ENCODE measurements at places on chromosomes 2 and 18. TPM values are rescaled to one million over a fixed set of nuclear protein-coding genes. Genes with fewer than 3 reads are reported as not detected.

DNA sequence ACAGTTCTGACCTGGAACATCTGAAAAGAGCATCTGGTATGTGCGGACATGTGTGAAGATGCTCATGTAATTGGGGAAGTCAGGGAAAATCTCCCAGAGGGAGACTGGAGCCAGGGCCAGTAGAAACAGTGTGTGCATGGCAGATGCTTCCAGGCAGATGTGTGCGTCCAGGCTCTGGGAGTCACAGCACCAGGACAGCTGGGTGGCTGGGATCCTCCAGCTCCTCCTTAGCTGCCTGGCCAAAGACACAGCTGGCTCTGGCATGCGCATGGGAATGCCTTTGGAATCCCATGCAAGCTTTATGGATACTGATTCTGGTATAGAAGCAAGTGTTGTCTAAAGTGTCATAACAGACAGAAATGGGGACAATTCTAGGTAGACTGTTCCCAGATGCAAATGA is 369.7 kb downstream of the INSIG2 start:
- H3K36me3 ChIP-seq, result no peaks in the 10 kb centered on the region
- H3K4me3 ChIP-seq, result no peak overlapping the region
- H3K27ac ChIP-seq, result no peak overlapping the region
- H3K27me3 ChIP-seq, result no peaks in the 10 kb centered on the region

DNA sequence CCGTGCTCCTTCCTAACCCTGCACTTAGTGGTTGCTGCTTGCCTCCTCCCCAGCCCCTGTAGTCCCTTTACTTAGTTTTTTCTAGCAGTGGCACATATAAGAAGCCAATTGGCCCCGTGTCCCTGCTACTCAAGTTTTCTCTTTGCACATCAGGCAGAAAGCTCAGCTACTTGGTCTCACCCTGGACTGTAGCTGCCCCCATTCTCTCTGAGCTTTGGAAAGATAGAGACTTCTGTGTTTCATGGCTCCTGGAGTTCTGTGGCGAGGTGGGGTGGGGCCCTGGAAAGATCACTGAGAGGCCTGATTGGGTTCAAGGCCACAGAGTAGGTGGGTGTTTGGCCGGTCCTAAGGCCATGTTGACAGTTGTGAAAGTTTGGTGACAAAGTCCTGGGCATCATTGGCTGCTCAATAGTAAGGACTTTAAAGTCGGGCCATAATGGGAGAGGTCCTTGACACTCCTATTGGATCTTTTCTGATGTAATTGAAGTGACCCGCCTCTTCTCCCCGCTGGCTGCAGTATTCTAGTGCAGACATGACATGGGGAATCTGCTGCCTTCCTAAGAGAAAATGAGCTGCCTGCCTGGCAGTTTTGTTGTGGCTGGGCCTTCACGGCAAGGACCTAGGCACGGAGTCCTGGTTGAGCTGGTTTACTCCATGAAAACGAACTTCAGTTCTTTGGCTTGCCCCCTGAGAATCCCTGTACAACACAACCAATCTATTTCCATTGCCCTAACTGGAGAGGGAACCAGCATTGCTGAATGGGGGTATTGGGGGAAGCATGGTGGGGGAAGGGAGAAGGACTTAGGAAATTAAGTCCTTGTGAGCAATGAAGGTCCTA is 26.2 kb upstream of the CYP27A1 start:
- no peaks in the 10 kb centered on the region for H3K27me3 ChIP-seq
- no peaks in the 10 kb centered on the region for H3K4me1 ChIP-seq
- no peak overlapping the region for H3K27ac ChIP-seq
- no peak for DNase-seq
- peaks cover 51% of the 10 kb centered on the region for H3K36me3 ChIP-seq

- no peaks in the 10 kb centered on the region for H3K36me3 ChIP-seq
- H3K4me1 ChIP-seq, result no peaks in the 10 kb centered on the region
- H3K4me3 ChIP-seq, result no peak overlapping the region
- H3K27me3 ChIP-seq, result peaks cover 84% of the 10 kb centered on the region
Measured at GRCh38 chr2:217914078-217914477, 88.7 kb downstream of the TNS1 start.

GRCh38 chr18:37184209-37184868 is 355.4 kb downstream of the KIAA1328 start:
- H3K4me3 ChIP-seq, result no peak overlapping the region
- no peaks in the 10 kb centered on the region for H3K27me3 ChIP-seq
- no peaks in the 10 kb centered on the region for H3K36me3 ChIP-seq
- no peak for DNase-seq
- H3K27ac ChIP-seq, result no peak overlapping the region

- peaks cover 18% of the 10 kb centered on the region for H3K4me1 ChIP-seq
- DNase-seq, result no peak
- H3K27ac ChIP-seq, result no peak overlapping the region
- H3K36me3 ChIP-seq, result peaks cover 12% of the 10 kb centered on the region
- H3K4me3 ChIP-seq, result no peak overlapping the region
- H3K27me3 ChIP-seq, result no peaks in the 10 kb centered on the region
Measured at GRCh38 chr2:229836847-229837246, 85.0 kb downstream of the TRIP12 start.

DNA sequence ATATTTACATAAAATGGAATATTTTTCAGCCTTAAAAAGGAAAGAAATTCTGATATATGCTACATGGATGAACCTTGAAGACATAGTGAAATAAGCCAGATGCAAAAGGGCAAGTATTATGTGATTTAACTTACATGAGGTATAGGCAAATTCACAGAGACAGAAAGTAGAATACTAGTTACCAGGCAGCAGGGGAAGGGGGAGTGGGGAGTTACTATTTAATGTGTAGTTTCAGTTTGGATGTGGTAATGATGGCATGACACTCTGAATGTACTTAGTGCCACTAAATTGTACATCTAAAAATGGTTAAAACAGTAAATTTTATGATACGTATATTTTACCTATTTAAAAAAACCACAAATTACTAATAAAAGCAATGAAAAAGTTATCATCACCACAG is 12.1 kb downstream of the METTL4 start:
- H3K4me3 ChIP-seq, result no peak overlapping the region
- no peaks in the 10 kb centered on the region for H3K4me1 ChIP-seq
- no peak for DNase-seq

GRCh38 chr2:137888845-137889244 is 75.4 kb upstream of the HNMT start:
- no peaks in the 10 kb centered on the region for H3K36me3 ChIP-seq
- no peaks in the 10 kb centered on the region for H3K4me1 ChIP-seq
- no peak overlapping the region for H3K4me3 ChIP-seq
- H3K27me3 ChIP-seq, result no peaks in the 10 kb centered on the region

GRCh38 chr2:215728504-215729065 is 284.8 kb downstream of the MREG start:
- H3K4me3 ChIP-seq, result no peak overlapping the region
- H3K36me3 ChIP-seq, result no peaks in the 10 kb centered on the region
- peak; percentile 91 for DNase-seq
- peaks cover 32% of the 10 kb centered on the region for H3K4me1 ChIP-seq

GRCh38 chr2:204170411-204170810 is 233.8 kb downstream of the ICOS start:
- H3K27me3 ChIP-seq, result peaks cover 62% of the 10 kb centered on the region
- H3K36me3 ChIP-seq, result no peaks in the 10 kb centered on the region
- no peak overlapping the region for H3K4me3 ChIP-seq
- H3K4me1 ChIP-seq, result no peaks in the 10 kb centered on the region
- no peak for DNase-seq
- no peak overlapping the region for H3K27ac ChIP-seq

GRCh38 chr18:39751161-39751560 is 2185.6 kb upstream of the CELF4 start:
- no peaks in the 10 kb centered on the region for H3K4me1 ChIP-seq
- no peak for DNase-seq
- H3K4me3 ChIP-seq, result no peak overlapping the region
- no peaks in the 10 kb centered on the region for H3K27me3 ChIP-seq

DNA sequence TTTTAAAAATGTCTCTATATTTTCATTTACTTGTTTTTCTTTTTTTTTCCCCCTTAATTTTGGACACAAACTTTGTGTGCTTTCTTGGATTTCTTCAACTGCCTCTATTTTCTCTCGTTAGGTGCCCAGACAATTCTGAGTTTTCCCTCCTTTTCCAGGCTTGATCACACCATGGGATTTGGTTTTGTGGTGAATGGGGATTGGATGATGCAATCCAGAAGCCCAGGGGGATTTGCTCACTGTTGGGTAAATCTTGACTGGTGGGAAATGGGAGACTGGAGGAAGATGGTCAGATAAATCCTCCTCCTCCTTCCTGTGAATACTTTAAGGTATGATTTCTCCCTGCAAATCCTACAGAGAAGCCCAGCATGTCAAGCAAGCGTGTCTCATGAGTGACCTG is 19.5 kb upstream of the PAX8 start:
- H3K4me3 ChIP-seq, result no peak overlapping the region
- DNase-seq, result no peak
- H3K27me3 ChIP-seq, result no peaks in the 10 kb centered on the region
- 0 out of 2 replicates have a peak, but pooled peaks cover 4% of the 10 kb centered on the region for H3K4me1 ChIP-seq

DNA sequence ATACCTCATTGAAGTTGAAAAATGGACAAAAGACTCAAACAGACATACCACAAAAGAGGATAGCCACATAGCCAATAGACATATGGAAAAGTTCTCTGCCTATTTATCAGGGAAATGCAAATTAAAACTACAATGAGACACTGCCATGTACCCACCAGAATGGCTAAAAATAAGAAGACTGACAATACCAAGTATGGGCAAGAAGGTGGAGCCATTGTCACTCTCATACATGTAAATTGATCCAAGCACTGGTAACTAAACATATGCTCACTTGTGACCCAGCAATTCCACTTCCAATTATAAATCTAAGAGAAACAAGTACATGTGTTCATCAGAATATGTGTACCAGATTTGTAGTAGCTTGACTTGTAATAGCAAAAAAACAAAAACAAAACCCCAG is 4.6 kb downstream of the LOXHD1 start:
- H3K27ac ChIP-seq, result no peak overlapping the region
- no peaks in the 10 kb centered on the region for H3K36me3 ChIP-seq
- no peaks in the 10 kb centered on the region for H3K27me3 ChIP-seq
- H3K4me3 ChIP-seq, result no peak overlapping the region
- DNase-seq, result no peak

GRCh38 chr2:109480486-109481195 is 133.1 kb downstream of the SEPTIN10 start:
- no peak for DNase-seq
- no peaks in the 10 kb centered on the region for H3K36me3 ChIP-seq
- no peak overlapping the region for H3K27ac ChIP-seq

GRCh38 chr2:79593237-79593867 is 80.5 kb downstream of the CTNNA2 start:
- no peak for DNase-seq
- H3K27ac ChIP-seq, result no peak overlapping the region
- no peaks in the 10 kb centered on the region for H3K27me3 ChIP-seq
- no peaks in the 10 kb centered on the region for H3K4me1 ChIP-seq
- H3K36me3 ChIP-seq, result no peaks in the 10 kb centered on the region

DNA sequence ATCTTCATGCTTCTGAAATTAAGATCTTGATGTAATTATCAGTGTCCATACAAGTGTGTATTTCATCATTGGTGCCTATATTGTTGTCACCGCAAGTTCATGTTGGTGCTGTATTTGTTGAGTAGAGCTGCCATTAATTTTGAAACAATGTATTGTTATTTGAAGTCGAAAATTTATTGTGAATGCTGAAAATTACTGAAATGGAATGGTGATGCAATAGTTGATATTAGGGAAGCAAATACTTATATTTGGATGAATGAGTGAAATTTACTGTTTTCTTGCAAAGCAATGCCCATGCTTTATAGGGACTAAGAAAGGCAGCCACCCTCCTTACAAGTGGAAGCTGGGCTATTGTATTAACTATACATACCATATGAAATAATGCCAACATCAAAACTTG is 41.6 kb downstream of the SERPINB8 start:
- no peak for DNase-seq
- no peaks in the 10 kb centered on the region for H3K4me1 ChIP-seq
- no peak overlapping the region for H3K4me3 ChIP-seq
- peaks cover 32% of the 10 kb centered on the region for H3K27me3 ChIP-seq
- no peak overlapping the region for H3K27ac ChIP-seq
- H3K36me3 ChIP-seq, result no peaks in the 10 kb centered on the region

DNA sequence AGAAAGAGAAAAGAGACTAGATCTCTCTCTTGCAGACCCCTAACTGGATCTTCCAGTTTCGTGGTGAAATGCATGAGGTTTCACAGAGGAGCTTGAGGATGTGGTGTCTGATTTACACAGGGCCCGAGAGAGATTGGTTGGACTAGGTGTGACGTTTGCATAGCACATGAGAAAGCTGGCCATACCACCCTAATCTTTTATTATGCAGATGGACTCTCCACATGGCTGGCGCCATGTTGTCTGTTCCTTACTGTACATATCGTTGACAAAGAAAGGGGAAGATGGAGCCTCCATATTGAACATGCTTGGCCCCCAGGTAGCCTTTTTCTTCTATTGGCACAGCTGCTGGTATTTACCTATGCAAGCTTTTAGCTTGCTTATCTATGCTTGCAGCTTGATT is 27.5 kb upstream of the PGAP1 start:
- H3K4me3 ChIP-seq, result no peak overlapping the region
- no peaks in the 10 kb centered on the region for H3K27me3 ChIP-seq
- H3K27ac ChIP-seq, result no peak overlapping the region

- peaks cover 30% of the 10 kb centered on the region for H3K4me1 ChIP-seq
- H3K27me3 ChIP-seq, result no peaks in the 10 kb centered on the region
- peak overlapping the region; percentile 95 for H3K4me3 ChIP-seq
- peak; percentile 28 for DNase-seq
Measured at GRCh38 chr2:101253703-101254450, 1.2 kb downstream of the CNOT11 start.

DNA sequence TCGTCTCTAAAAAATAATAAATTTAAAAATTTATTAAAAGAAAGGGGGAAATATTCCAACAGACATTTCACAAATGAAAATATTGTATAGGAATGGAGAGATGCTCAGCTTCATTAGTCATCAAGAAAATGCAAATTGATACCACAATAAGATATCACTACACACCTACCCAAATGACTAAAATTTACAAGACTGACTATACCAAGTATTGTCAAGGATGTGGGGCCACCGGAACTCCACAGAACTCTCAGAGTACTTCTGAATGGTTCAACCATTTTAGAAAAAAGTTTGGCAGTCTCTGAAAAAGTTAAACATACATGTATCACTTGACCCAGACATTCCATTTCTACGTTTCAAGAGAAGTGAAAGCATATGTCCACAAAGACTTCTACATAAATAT is 163.4 kb downstream of the EHBP1 start:
- H3K27me3 ChIP-seq, result no peaks in the 10 kb centered on the region
- H3K4me1 ChIP-seq, result peaks cover 11% of the 10 kb centered on the region

DNA sequence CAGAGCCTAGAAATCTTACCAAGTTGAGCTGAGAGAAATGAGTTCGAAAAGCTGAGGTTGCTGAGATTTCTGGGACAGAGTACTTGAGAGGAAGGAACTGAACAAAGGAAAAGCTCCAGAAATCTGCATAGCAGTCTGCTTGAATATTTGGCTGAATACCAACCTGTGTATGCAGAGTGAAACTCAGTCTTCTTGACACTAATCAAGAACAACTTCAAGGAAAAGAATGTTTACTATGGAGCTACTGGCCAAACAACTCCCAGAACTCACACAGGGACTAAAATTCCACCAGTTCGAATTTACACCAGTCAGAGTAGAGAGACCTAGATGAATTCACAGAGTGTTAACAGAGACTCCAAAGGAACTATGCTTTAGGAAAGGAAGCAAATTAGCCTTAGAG is 66.5 kb downstream of the USP37 start:
- H3K27ac ChIP-seq, result no peak overlapping the region
- H3K4me3 ChIP-seq, result no peak overlapping the region
- no peak for DNase-seq
- H3K36me3 ChIP-seq, result peaks cover 8% of the 10 kb centered on the region

ST8SIA3 gene
- total RNA-seq, result not detected

LYPD6B gene
- total RNA-seq, result 1.9 TPM

SERPINB11 gene
- not detected for total RNA-seq

C1D gene
- 19.1 TPM for total RNA-seq

FABP1 gene
- not detected for total RNA-seq

CACNB4 gene
- total RNA-seq, result not detected

GPR45 gene
- total RNA-seq, result not detected

TUBA3D gene
- not detected for total RNA-seq

CNTNAP5 gene
- not detected for total RNA-seq
